ENCODE measurements at places on chromosomes 13 and 19.

- no peak for DNase-seq
These were observed 6.3 kb upstream of the ZNF358 start for GRCh38 chr19:7509625-7510024.

DNA sequence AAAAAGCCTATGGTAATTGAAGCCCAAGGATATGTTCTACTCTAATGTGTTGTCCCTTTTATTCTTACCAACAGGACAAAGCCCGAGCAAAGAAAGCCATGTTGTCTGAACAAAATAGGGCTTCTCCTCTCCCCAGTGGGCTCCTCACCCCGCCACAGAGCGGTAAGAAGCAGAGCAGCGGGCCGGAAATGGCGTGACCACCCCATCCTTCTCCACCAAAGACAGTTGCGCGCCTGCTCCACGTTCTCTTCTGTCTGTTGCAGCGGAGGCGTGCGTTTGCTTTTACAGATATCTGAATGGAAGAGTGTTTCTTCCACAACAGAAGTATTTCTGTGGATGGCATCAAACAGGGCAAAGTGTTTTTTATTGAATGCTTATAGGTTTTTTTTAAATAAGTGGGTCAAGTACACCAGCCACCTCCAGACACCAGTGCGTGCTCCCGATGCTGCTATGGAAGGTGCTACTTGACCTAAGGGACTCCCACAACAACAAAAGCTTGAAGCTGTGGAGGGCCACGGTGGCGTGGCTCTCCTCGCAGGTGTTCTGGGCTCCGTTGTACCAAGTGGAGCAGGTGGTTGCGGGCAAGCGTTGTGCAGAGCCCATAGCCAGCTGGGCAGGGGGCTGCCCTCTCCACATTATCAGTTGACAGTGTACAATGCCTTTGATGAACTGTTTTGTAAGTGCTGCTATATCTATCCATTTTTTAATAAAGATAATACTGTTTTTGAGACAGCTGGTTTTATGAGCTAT is 12.0 kb downstream of the CCNE1 start:
- DNase-seq, result no peak

GRCh38 chr13:46961719-46962118 is 64.9 kb upstream of the HTR2A start:
- DNase-seq, result peak; percentile 8

DNA sequence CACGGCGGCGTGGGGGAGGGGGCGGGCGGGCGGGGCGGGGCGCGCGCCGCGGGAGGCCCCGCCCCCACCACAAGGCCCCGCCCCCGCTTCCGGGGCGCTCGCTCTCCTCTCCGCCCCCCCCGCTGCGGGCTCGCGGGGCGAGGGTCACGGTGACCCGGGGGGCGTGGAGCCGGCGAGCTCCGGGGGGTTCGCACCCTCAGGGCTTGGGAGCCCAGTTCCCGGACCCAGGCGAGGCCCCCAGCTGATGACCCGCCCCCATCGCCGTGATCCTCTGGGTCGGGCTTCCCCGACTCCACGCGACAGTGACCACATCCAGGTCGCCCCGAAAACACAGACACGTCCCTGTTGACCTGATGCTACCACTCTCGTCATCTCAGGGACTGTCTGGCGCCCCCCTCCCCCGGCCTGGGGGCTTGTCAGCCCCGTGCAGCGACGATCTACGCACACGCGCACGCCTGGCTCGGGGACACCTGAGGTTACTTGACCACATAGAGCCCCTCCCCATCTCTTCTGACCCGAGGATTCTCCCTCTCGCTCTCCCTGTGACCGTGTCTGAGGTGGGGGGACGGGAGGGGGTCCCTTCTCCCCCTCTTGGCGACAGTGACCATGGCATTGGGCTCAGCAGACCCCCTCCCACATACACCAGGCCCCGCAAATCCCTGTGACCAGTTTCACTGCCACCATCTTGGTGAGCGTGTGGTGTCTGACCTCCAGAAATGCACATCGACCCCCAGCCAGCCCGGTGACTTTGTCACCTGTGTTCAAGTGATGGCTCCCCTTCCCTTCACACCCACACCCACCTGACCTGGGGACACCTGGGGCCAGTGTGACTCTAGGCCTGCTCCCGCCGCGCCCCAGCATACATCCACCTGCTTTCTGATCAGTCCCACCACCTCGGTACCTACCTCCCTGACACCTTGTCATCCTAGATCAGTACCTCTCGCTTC is 670 bp downstream of the MAP2K7 start:
- DNase-seq, result peak; percentile 92

DNA sequence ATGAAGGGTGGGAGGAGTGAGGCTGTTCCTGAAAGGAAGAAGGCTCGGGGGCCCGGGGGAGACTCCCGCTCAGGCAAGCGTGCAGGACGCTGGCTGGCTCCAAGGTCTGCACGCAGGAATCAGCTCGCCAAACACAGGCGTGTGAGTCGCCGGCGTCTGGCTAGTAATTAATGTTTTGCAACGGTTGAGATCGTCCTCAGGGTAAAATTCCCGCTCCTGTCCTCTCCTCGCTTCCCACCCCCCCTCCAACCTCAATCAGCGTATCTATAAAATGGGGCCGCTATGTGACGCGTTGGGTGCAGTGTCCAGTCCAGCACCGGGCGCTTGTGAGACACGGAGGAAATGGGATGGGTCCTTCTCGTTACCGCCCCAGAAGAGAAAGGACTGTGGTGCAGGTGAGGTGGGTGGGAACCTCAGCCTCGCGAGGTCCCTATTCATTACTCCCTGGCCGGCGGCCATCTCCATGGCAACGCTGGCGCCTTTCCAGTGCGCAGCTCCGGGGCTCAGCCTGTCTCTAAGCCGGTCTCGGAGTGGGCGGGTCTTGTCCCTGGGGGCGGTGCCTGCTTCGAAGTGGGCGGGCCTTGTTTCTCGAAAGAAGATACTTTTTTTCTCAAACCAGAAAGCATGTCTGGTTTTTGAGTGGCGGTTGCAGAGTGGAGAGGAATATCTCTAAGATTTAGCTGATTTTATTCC is 6.5 kb upstream of the ZNF579 start:
- peak; percentile 93 for DNase-seq
